HAP-1 (cell line): ENCODE measurements at places on chromosomes 2 and 18.

DNA sequence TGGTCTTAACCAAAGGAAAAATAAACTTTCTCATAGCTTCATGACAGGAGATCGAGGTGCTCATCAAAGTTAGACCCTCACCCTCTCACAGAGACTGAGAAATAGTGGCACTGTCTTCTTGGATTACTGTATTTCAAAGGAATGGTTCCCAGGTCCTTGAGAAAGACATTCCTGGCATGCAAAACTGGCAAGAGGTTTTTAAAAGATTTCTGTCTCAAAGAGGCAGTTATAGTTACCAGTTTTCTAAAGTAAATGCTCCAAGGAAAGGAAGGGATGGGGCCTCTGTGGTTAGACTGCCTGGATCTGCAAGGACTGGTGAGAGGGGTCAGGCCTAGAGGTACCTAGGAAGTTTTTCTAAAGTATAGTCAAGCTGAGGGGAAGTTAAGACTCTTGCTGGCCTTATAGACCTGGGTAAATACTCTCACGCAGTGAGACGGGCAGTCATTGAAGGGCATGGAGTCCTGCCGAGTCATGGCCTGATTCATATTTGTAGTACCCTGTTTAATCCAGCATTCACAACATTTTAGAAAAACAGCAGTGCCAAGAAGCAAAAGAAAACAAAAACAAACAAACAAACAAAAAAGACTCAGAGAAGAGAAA lies 226.1 kb downstream of the DOK6 start:
- DNase-seq = no peak

DNA sequence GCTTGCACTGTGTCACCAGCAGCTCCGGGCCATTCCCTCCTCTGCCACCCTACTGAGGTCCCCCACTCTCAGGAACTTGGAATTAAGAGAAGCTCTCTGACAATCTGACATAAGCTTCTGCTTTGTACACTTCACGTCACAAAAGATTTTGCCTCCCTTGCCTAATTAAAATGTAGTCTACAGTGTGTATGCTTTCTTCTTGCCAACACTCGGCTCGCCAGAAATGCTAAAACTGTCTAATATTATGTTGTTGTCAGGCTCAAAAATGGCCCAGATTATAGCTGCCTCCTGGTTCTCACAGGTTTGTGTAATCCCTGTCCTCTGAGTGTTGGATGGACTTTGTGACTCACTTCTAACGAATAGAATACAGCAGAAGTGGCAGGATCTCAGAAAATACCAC lies 474.7 kb downstream of the MBD2 start:
- DNase-seq = no peak

GRCh38 chr18:78622907-78623541 lies 356.6 kb upstream of the SALL3 start:
- DNase-seq = no peak

DNA sequence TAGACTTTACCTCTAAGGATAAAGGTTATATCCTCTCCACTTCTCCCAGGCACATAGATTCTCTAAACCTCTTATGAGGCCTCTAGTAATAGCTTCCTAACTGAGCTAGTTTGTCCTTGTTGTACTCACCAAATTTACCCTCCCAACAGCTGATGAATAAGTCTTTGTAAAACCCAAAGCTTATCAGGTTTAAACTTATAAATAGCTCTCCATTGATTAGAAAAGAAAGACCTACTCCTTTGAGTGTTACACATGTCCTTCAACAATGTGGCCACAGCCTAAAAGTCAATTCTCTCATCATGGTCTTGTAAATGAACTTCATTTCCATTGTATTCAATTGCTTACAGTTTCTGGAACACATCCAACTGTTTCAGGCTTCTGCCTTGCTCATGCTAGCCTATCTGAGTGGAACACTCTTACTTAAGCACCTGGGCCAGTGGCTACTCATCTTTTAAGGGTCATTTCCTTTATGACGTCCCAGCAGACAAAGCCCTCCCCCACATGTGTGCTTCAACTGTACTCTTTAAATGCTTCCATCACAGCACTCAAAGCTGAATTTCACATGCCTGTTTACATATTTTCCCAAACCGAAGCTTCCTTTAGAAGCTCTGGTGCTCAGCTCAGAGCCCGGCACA lies 131.6 kb downstream of the CDH2 start:
- DNase-seq = peak; percentile 51

DNA sequence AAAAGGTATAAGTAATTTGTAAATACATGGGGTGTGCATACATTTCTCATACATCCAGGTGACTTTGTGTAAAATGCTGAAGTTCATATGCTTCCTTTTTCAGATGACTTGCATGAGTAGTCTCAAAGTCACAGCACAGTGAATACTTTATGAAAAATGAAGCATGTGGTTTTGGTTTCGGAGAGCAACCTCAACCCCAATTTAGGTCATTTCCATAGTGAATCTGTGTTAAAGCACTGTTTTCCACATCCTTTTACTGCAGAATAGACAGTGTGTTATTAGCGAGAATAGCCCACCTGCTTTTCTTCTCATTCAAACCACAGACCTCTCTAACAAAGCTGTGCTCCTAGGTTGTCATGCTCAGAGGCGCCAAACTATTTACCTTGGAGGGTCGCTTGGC lies 204.4 kb upstream of the RASGRP3 start:
- DNase-seq = no peak

GRCh38 chr2:43114210-43114609 lies 112.2 kb downstream of the ZFP36L2 start:
- no peak for DNase-seq

DNA sequence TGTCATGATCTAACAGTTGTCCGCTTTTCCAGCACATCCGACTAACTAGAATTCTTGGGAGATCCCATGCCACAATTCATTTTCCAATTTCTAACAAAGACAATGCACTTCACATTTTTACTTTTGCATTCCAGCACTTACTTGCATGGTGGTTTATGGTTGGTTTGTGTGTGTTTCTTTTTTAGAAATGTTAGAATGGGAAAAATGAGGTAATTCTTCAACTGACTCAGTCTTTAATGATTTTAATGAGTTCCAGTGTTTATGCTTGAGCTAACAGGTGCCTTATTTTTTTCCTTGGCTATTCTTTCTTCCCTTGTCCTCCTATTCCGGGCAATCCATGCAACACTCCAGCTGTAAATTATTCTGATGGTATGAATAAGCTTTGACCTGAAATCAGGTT lies 46.4 kb downstream of the SLC8A1 start:
- no peak for DNase-seq

- DNase-seq = no peak
Observed at GRCh38 chr2:77127345-77127744, 394.8 kb downstream of the LRRTM4 start.

DNA sequence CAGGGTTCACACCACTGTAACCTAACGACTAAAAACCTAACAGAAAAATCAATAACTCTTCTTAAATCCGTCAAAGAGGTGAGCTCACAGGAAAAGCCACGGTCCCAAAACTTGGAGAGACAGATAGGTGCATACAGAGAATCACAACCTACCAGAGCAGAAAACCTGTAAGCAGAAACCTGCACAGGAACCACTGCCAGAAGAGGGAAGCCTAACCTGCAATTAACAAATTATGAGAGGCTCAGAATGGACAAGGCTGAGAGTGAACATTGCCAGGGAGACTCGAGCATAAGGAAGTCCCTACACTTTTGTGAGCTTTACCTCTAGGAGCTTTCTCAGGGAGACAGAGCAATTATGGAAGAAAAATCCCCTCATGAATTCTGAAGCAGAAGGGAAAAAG lies 156.2 kb upstream of the NETO1 start:
- DNase-seq = no peak

- no peak for DNase-seq
Observed at GRCh38 chr2:239393941-239394340, 6.9 kb downstream of the HDAC4 start.

DNA sequence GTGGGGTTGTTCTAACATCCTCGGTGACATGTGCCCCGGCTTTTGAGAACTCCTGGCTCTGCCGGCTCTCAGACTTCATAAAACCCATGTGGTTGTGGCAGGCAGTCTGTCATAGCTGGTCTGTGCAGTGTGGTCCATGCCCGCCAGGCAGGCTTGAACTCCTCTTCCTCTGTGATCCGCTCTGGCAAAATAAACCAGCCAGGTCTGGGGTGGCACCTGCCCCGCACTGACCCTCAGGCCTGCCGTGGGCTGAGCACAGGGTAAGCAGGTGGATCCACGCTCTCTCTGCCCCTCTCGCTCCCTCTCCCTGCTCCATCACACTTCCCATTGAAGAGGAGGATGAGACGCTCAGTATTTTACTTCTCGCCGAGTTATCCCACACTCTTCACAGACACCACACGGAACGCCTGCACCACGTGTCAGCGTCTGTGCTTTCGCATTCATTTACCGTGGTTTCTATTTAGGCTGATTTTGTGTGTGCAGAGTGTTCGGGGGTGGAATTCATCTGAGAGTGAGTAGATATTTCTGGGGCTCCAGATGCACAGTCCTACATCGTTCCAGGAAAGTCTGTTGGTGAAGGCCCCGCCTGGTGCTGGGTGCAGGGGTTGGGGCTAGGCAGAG lies 56.4 kb downstream of the RTP5 start:
- no peak for DNase-seq

- DNase-seq = no peak
Observed at GRCh38 chr2:71882236-71882946, 265.3 kb downstream of the CYP26B1 start.

- peak; percentile 12 for DNase-seq
Observed at GRCh38 chr18:8685141-8685913, 20.0 kb upstream of the MTCL1 start.

DNA sequence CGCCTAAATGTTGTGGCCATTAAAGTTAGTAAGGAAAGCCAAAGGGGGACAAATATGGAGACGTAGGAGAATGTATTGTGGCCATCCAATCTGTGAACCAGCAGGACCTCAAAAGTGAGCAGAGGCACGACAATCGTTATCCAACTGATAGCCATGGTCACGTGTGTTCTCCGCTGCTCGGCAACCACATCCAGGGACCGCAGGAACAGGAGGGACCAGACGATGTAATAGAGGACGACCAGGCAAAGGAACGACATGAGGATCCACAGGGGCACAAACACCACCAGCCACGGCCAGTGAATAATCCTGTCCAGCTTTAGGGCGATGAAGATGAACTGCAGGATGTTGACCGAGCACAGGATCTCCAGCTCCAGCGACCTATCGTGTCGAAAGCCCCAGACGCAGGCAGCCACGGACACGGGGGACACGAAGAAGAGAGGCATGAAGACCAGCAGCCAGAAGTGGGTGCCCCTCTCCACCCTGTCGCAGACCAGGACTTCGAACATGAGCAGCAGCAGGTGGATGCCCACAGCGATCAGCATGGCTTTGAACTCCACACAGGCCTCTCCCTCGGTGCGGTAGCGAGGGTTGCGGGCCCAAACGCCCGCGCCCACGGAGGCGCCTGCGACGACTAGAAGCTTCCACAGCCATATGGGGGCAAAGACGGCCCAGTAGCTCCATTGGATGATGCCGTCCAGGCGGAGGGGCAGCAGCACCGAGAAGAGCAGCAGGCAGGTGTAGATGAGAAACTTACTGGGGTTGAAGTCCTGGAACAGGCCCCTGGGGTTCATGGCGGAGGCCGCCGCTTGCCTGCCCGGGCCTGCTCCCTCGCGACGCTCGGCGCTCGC lies 790 bp downstream of the TMEM185B start:
- no peak for DNase-seq

- DNase-seq = no peak
Observed at GRCh38 chr2:169975221-169975620, 148.0 kb downstream of the UBR3 start.

DNA sequence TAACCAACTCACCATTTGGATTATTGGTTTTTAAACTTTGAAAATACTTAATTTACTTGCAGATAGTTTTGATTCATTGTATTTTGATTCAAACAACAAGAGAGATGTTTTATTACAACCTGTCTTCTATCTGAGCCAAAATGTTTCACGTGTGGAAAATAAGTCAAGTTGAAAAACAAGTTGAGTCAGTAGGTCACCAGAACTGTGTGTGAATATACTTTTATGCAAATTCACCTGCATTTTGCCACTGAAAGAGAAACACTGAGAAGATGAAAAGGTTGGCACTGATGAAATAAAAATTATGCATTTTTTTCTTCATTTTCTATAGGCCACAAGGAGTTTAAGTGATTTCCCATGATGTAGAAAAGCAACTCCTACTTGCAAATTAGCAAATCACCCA lies 68.3 kb downstream of the ICOS start:
- DNase-seq = no peak

GRCh38 chr18:63079114-63079513 lies 240.5 kb downstream of the BCL2 start:
- no peak for DNase-seq

DNA sequence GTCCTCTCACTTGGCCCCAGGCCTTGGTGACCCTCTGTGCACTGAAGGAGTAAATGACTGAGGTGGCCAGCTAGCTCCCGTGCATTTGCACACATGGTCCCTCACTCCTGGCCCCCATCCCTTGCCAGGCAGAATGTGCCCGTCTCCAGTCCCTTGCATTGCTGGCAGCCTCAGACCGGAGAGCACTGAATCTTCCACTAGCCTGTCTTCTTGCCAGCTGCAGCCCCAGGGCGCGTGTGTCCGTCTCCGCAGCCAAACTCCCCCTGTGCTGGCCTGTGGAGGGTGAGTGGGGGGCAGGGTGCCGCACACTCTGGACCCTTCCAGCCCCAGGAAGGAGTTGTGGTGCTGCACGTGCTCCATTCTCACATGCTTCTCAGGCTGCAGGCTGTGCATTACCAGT lies 35.9 kb downstream of the INPP4A start:
- DNase-seq = no peak

DNA sequence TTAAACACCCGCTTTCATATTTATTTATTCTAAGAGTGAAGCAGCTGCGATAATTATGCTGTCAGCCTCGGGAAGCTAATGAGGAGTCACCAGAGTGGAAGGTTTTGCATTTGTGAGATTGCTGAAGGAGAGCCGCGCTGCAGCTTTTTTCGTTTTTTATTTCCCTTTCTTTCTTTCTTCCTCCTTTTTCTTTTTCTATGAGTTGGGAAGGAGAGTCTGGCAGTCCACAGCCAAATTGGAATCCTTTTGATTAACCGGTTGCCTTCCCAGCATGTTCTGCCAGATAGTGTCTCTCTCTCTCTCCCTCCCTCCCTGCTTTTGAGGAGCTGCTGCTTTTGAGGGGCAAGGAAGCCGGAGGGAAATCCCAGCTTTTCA lies 82.1 kb downstream of the CDK15 start:
- DNase-seq = no peak
